NCI-H1436 treated with DMSO at 0.1 percent for 48 hours (cell line): ENCODE measurements at places on chromosomes 16 and 17.

DNA sequence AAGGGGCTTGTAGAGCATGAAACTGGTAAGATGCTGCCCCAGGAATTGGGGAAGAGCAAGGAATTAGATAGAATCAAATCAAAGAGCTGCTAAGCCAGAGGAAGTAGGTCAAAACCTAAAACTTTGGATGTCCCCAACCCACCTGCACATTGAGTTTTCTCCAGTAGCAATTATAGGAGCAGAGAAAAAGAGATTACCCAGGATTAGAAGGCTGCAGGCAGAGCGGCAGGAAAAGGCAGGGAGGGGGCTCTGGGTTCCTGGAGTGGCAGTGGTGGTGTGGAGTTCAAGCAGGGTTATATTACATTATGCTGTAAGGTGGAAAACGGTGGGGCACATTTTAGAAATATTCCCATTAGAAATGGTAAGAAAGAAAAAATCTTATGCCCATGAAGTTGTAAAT, 68.3 kb downstream of the KSR1 start:
- no peak for DNase-seq

- DNase-seq: no peak
Measured at GRCh38 chr16:57619133-57619605, 9.3 kb upstream of the ADGRG1 start.

DNA sequence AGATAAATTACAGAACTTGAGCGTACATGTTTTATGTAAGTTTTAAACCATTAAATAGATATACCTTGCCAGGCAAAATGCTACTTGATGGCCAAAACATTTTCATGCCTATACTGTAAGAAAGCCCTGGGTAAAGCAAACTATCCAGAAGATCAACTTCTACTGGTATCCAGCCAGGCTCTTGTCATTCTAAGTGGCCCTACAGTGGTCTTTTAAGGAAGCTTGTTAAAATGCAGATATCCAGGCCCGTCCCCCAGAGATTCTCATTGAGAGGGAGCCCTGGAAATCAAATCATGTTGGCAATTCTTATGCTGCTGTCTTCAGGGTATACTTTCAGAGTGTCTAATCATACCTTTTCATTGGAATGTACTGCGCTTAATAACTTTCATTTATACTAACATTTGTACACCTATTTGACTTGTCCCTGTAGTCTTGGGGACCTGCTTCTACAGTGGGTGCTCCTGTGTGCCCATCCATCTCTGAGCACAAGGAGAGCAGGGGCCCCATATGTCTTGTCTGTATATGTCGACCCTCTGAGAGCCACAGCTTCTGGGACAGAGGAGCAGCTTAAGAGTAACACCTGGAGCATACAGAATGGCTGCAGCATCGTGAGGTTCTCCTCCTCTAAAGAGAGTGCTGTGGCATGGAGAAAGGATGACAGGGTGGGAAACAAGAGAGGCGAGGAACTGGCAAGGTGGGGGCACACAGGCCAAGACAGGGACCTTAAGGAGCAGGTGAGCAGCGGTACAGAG, 43.6 kb upstream of the ANKFY1 start:
- no peak for DNase-seq

DNA sequence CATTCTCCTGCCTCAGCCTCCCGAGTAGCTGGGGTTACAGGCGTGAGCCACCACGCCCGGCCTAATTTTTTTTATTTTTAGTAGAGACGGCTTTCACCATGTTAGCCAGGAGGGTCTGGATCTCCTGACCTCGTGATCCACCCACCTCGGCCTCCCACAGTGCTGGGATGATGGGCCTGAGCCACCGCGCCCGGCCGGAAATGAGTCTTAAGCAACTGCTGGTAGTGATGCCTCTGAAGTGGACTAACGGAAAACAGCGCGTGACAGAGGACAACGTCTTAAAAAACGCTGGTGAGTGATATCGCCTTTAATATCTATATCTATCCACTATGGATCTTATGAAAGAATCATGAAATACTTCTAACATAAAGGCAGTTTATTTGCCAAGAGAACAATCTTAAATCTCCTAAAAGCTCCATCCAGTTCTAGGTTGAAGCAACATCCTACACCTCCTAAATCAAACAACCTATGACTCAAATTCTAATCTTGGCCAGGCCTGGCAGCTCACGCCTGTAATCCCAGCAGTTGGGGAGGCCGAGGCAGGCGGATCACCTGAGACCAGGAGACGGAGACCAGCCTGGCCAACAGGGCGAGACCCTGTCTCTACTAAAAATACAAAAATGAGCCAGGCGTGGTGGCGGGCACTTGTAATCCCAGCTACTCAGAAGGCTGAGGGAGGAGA, 69.8 kb downstream of the NXN start:
- no peak for DNase-seq

DNA sequence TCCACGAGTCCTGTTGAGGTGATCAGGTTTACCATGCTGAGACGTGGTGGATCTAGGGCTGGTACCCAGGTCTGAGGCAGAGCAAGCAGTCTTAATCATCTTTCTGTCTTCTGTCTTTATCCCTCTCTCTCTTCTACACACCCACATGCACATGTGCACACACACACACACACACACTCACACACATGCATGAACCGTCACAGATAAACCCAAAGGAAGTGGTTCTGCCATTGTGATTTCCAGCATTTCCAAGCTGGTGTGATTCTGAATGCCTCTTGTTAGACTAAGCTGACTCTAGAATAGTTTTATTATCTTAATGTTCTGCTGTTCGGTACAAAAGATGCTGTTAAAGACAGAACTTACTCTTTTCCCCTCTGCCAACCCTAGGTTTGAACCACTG, 411.8 kb upstream of the SALL1 start:
- DNase-seq: no peak

GRCh38 chr17:17706140-17707060, 25.1 kb downstream of the RAI1 start:
- DNase-seq: no peak

GRCh38 chr17:36850790-36851189, 86.5 kb upstream of the LHX1 start:
- DNase-seq: no peak

DNA sequence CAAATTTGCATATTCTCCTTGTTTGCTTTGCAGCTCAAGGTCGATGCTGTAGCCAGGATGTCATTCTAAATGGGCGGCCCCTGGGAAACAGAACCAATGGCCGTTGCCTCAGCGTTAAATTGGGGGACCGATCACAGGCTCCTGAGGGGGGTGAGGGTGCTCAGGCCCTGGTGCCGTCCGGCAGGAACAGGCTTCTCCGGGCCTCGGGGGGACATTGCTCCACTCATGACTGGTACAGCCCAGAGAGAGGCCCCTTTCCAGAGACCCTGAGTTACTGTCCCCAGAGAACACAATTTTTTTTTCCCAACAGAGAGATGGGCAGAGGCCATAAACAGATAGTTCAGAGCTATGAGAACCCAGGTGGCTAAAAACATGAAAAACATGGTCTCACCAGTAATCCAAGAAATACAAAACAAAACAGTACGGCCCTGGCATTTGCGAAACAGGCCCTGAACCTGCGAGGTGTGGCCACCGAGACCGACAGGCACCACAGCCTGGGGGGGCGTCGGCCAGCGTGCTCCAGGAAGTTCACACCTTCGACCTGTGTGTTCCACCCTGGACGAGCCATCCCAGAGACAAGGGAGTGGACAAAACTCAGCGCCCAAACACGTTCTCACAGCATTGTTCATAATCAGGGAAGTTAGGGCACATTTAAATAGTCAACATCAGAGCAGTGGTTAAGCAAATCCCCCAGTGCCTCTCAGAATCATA, 82.8 kb downstream of the METRNL start:
- DNase-seq: no peak

DNA sequence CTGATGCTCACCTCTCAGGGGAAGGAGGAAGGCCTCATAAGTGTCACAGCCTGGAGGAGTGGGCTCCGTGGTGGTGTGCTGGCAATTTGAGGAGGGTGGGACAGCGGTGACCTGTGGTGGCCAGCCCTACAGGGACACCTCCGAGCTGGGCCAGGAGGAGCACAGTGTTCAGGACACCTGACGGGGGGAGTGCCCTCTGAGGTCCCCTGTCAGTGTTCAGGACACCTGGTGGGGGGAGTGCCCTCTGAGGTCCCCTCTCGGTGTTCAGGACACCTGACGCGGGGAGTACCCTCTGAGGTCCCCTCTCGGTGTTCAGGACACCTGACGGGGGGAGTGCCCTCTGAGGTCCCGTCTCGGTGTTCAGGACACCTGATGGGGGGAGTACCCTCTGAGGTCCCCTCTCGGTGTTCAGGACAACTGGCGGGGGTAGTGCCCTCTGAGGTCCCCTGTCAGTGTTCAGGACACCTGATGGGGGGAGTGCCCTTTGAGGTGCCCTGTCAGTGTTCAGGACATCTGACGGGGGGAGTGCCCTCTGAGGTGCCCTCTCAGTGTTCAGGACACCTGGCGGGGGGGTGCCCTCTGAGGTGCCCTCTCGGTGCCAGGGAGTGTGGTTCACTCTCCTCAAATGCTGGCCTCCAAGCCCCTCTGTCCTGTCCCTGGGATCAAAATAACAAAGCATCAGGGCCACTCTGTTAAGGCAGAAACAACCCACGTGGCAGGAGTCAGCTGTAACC, 73.4 kb upstream of the ZNF469 start:
- no peak for DNase-seq

- DNase-seq: no peak
Measured at GRCh38 chr16:7382521-7382920, 49.9 kb downstream of the RBFOX1 start.

DNA sequence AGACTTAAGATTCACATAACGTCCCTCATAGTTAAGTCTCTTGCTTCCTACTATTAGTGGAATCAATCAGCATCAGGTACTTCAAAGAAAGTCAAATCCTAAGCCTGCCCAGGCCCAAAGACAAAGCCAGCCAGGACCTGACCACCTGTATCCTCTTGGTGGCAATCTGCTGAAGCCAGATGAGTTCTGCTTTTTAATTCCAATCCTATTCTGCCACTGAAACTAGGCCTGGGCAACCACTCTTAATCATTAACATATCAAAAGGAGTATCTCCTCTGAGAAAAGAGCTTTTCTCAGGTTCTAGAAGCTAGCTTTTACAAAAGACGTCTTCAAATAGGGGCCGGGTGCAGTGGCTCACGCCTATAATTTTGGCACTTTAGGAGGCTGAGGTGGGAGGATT, 15.1 kb upstream of the GLG1 start:
- no peak for DNase-seq

GRCh38 chr17:15262291-15263205, 2.6 kb downstream of the PMP22 start:
- no peak for DNase-seq
